Suppressor macrophage treated with lipopolysaccharide for 1 hour (primary cell): ENCODE measurements at places on chromosomes 7 and 10.
A peak's percentile ranks its signal among the peaks of the same experiment; 100 is the strongest.

DNA sequence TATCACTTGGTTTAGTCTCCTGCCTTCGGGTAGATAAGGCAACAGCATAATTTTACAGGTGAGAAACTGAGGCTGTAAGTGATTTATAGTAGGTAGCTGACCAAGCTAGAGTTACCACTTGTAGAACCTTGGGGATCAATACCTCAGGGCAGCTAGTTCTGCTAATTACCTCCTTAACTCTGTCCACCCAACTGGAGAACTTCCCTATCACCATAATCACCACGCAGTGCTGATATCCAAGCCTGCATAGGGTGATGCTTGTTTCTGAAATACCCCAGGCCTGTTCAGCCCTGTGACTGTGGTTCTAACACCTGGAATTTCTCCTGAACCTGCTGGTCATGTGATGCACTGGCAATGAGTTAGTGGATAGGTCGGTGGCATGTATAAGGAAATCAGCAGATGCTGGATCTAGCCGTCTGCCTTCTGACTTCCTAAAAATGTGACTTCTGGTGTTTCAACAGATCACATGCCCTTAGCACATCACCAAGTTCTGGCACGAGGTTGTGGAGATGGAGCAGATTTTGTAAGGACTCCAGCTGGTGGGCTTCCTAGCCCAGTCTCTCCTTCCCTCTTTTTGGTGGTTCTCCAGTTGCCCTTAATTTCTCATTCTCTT is 15.3 kb downstream of the PLAU start:
- DNase-seq: peak; percentile 77

- DNase-seq: no peak
Measured at GRCh38 chr10:95516774-95517373, 44.3 kb downstream of the SORBS1 start.

GRCh38 chr10:78718032-78718572 is 350.7 kb upstream of the ZMIZ1 start:
- no peak for DNase-seq

- no peak for DNase-seq
Measured at GRCh38 chr10:103680869-103681236, 174.5 kb downstream of the SH3PXD2A start.

- peak; percentile 68 for DNase-seq
Measured at GRCh38 chr7:40604601-40605438, 470.0 kb downstream of the SUGCT start.

DNA sequence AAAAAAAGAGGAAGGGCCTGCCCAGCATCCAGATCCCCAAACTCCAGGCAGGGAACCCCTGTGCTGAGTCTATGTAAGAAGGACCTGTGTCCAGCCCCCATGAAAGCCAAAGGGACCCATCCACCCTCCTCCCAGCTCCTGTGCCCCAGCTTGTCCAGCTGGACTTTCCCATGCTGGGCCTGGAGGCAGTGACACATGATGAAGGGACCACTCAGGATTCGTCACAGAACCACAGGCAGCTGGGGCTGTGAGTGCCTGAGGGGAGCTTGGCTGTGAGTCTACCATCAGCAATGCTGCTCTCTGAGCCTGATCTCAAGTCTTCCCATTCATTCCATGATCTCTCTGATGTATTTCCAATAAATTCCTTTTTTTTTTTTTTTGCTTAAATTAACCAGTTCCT is 36.2 kb upstream of the MNX1 start:
- DNase-seq: no peak

DNA sequence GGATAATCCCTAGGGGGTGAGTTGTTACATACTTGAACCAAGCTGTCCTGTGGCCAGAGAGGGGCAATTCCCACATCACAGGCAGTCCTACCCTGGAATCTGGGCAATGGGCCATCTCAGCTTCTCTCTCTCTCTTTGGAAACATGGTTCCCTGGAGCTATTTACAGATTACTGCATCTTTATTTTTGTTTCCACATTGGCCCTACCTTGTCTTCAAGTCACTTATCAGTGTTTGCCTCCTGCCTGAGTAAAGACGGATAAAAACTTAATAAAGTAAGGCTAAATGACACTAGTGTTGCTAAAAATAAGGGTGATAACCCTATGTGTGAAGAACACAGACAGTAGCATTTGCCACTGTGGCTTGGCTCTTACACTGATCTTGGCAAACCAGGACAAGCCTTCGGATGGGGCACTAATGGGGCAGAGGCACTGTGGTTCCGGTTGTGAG is 228.2 kb downstream of the GFRA1 start:
- no peak for DNase-seq

GRCh38 chr10:73207883-73208282 is 39.2 kb downstream of the DNAJC9 start:
- no peak for DNase-seq

- no peak for DNase-seq
Measured at GRCh38 chr7:73892003-73892999, 31.3 kb downstream of the TMEM270 start.

DNA sequence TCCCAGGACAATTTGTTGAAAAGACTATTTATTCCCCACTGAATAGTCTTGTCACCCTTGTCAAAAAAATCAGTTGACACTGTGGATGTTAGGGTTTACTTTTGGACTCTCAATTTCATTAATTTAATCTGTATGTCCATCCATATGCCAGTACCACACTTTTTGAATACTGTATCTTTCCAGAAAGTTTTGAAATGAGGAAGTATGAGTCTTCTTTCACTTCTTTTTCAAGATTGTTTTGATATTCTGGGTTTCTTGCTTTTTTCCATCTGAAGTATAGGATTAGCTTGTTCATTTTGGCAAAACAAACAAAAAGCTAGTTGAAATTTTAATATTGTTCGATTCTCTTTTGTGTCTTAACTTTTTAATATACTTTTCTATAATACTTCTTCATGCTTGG is 21.7 kb downstream of the KLHDC10 start:
- DNase-seq: no peak

DNA sequence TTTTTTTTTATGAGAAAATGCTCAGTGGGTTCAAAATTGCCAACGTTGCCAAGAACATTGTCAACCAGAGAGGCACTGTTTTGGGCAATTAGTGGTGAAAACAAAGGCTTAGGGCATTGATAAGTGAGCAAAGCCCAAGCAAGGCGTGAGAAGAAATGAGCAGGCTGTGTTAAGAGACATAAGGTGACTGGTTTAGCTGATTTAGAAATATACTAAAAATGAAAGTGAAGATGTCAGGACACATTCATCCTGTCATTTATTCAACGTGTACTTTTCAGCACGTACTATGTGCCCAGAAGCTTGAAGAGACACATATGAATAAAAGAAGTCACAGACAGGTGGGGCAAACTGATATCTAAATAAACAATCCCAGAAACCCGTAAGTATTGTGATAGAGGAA is 31.8 kb downstream of the AOAH start:
- no peak for DNase-seq

GRCh38 chr7:148738737-148739535 is 40.2 kb downstream of the CUL1 start:
- no peak for DNase-seq

DNA sequence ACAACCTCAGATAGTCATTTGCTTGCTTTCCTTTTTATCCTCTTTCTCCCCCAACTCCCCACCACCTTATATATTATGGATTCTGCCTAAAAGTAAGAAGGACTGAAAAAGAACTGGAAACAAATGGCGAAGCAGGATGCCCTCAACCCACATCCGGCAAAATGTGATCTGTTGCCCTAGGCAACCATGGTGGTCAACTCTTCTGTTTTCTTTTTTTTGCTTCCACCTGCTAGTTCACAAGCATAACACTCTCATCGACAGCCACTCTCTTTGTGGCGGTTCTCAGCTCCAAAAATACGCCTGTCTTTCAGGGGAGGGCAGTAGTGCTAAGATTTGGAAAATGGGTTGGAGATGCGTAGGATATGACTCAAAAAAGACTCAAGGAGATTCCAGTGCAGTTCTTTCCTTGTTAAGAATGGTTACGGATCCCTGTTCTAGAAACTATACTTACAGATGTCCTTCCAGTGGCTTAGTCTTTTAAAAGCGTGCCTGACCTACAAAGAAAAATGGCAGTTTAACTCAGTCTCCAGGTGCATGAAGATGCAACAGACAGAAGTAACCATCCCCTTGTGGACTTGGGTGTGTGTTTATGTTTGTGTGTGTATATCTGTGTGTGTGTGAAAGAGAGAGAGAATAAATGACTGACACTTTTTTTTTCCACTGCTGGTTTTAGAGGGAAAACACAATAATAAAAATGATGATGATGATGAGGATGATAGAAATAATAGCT is 10.7 kb downstream of the APBB1IP start:
- no peak for DNase-seq

DNA sequence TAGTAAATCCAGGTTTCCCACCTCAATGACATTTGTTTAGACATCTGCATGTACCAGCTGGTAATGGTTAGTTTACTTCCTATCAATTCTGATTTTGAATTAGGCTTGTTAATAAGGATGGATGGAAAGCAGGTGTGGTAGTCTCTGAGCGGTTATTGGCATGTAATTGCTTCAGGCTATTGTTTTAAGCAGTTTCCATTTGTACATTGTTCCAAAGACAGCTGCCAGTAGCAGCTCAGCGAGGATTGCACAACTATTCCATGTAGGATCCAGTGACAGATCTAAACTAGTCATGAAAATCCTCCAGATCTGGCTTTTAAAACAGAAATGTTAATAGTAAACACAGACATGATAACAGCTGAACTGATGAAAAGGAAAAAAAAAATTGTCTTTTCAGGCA is 436.0 kb upstream of the ADARB2 start:
- DNase-seq: no peak

DNA sequence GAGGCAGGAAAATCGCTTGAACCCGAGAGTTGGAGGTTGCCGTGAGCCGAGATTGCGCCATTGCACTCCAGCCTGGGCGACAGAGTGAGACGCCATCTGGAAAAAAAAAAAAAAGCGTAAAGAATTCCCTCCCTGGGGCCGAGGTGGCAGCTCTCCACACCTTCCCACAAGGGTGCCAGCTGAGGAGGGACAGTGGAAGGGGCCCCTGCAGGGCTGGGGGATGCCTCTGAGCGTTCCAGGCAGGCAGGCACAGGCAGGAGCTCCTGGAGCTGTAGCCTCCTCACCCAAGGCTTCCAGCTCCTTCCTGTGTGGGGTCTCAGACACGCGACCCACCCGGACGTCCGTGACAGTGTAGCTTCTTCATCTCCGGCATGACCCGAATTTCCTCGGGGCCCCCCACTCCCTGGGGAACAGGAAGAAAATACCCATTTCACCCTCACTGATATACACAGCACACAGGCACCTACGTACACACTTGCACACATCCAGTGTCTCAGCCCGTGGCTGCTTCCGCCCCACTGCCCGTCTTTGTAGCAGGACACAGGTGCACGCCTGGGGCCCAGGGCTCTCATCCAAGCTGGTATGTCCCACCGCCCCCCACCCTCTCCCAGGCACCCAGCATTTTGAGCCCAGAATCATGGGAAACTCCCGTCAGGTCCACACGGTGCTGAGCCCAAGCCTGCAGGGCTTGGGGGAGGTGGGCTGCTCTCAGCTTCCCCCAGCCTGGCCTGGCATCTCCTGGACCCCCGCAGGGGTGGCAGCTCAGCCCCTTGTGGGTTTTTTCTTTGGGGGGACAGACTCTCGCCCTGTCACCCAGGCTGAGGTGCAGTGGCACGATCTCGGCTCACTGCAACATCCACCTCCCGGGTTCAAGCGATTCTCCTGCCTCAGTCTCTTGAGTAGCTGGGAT is 25.7 kb downstream of the GRIFIN start:
- no peak for DNase-seq

GRCh38 chr10:44178856-44179255 is 206.0 kb downstream of the CXCL12 start:
- DNase-seq: no peak

GRCh38 chr10:1057106-1057657 is 997 bp downstream of the WDR37 start:
- DNase-seq: peak; percentile 85

DNA sequence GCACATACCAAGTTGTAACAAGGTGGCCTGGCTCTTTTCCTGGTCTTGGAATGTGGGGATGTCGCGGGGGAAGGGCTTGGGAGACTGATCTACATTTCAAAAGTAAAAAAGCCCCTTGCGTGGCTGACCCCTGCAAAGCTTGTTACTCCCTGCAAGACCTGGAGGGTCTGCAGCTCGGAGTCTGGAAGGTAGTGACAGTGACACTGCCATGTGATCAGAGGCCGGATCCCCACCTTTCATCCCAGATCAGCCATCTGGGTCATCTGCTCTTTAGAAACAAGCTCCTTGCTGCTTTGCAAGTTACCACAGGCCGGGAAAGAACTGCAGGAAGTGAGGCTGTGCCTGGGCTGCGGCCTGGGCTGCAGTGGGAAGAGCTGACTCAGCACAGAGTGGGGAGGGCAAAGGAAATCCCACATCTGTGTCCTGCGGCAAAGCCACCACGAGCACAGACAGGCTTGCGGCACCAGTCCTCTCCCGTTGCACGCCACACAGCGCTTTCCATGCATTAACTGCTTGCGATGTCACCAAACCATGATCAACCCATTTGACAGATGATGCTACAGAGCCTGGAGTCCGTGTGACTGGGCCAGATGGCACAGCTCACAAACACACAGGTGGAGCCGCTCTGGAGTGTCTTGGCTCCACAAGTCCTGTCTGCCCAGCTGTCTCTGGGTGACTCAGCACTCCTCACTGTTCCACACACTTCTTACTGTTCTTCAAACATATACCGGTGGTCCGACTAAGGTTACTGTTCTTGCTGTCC is 97.7 kb downstream of the SH3PXD2A start:
- peak; percentile 85 for DNase-seq

GRCh38 chr7:139230484-139230773 is 608 bp upstream of the UBN2 start:
- DNase-seq: no peak

- peak; percentile 56 for DNase-seq
Measured at GRCh38 chr10:100670828-100671479, 74.4 kb upstream of the PAX2 start.

DNA sequence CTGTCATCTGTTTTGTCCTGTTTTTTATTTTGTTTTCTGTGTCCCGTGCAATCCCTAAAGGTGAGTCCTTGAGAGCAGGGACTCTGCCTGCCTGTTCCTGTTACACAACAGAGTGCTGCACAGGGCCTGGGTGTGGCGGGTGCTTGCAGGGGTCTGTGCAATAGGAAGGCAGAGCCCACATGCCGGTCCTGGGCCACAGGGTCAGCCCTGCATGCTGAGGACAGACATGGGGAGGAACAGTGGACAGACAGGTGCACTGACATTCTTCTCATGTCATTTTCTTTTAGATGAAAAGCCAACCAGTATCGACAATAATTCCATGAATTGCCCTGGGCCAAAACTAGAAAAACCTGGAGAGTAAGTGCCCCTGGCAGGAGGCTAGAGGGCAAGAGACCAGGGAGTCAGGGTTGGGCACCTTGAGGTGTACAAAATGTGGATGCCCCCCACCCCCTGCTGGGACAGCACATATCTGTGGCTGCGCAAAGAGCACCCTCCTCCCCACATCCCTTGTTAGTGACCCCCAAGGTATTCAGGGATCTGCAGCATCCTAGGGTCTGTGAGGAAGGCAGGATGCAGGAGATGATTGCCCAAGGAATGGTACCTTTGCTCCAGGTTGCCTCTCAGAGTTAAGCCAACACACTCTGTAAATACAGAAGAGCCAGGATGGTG is 19.9 kb downstream of the ANTXRL start:
- no peak for DNase-seq

- DNase-seq: no peak
Measured at GRCh38 chr7:157149317-157149716, 10.6 kb downstream of the UBE3C start.

GRCh38 chr10:49157229-49157628 is 23.4 kb upstream of the FAM170B start:
- DNase-seq: no peak
